Activated T-cell treated with anti-CD3 and anti-CD28 coated beads, Interleukin-2, amount 50 U/mL, for 24 hours (primary cell): ENCODE measurements at places on chromosomes 1 and 21.
A peak's percentile ranks its signal among the peaks of the same experiment; 100 is the strongest.

GRCh38 chr1:226047495-226047894, 15.0 kb upstream of the H3-3A start:
- no peak for DNase-seq

- DNase-seq, result no peak
Observed at GRCh38 chr1:235841938-235842545, 24.7 kb downstream of the LYST start.

GRCh38 chr1:168112673-168113305, 23.9 kb downstream of the GPR161 start:
- DNase-seq, result peak; percentile 67

- DNase-seq, result peak; percentile 18
Observed at GRCh38 chr21:44378646-44379514, 25.5 kb downstream of the TRPM2 start.

DNA sequence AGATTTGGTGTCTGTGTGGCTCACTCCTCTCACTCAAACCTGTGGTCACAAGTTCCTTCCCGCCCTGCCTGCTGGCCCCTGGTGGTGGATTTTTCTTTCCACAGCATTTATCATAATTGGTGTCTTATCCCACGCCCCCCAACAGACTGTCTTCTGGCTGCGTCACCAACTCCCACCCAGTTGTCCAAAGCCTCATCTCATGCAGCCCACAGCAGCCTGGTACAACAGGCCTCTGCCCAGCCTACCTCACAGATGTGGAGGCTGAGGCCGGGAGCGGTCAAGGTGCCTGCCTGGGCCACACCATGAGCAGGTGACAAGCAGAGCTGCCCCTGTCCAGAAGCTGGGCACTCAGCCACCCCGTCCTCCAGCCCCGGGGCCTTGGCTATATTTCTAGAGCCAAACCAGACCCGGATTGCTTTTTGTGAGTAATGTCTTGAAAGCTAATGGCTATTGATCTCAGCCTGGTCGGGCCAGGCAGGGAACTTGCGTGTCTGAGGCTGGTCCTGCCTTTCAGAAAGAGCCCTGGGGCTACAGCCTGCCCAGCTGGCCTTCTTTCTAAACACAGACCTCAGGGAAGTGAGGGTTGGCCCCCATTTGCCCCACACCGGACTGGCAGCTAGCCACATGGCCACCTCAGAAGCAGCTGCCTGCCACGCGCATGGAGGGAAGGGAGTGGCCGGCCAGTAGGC, 2.6 kb downstream of the KCNAB2 start:
- DNase-seq, result no peak

DNA sequence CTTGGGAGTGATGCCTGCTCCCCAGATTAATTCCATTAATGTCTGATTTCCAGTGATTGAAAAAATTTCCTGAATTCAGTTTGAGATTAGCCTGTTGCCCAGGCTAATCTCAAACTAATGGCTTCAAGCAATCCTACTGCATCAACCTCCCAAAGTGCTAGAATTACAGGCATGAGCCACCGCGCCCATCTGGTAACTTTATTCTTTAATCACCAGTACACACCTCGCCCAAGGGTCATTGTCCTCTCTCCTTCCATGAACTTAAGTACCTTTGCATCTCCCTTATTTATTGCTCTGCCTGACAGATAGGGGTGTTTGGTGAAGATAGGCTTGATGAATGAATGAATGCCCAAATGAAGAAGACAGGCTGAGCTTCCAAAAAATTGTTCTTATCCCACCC, 366.5 kb downstream of the SIPA1L2 start:
- DNase-seq, result no peak

DNA sequence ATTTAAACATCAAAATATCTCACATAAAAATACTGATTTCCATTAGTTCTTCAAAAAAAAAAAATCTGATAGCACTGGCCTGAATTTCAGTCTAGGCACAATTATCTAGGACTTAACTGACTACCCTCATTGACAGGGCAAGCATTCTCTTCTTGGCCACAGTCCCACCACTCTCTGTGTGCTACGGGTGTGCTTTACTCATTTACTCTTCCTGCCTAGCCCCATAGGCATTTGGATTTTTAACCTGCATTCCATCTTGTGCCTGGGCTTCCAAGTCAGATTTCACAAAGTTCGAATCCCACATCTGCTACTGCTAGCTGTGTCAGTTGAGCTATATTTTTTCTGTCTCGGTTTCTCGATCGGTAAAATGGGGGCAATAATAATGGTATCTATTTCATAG, 38.0 kb downstream of the PTPN14 start:
- no peak for DNase-seq

- DNase-seq, result no peak
Observed at GRCh38 chr1:159704481-159704880, 9.9 kb downstream of the CRP start.

DNA sequence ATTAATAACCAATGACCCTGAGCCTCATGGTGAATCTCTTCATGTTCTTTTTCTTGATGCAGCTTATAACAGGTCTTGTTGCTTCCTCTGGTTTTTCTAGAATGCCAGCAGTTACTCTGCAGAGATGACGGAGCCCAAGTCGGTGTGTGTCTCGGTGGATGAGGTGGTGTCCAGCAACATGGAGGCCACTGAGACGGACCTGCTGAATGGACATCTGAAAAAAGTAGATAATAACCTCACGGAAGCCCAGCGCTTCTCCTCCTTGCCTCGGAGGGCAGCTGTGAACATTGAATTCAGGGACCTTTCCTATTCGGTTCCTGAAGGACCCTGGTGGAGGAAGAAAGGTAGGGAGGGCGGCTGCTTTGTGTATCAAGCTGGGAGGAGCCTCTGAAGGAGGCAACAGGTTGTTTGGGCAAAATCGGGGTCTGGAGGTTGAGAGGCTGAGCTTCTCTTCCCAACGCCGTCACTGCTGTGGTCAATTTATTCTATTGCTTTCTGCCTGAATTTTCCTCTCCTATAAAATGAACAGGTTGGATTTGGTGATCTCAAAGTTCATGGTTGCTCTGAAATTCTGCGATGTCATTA, 6.7 kb downstream of the ABCG1 start:
- no peak for DNase-seq
